ENCODE measurements at places on chromosomes 1 and 21. TPM values are rescaled to one million over a fixed set of nuclear protein-coding genes. Genes with fewer than 3 reads are reported as not detected.

DNA sequence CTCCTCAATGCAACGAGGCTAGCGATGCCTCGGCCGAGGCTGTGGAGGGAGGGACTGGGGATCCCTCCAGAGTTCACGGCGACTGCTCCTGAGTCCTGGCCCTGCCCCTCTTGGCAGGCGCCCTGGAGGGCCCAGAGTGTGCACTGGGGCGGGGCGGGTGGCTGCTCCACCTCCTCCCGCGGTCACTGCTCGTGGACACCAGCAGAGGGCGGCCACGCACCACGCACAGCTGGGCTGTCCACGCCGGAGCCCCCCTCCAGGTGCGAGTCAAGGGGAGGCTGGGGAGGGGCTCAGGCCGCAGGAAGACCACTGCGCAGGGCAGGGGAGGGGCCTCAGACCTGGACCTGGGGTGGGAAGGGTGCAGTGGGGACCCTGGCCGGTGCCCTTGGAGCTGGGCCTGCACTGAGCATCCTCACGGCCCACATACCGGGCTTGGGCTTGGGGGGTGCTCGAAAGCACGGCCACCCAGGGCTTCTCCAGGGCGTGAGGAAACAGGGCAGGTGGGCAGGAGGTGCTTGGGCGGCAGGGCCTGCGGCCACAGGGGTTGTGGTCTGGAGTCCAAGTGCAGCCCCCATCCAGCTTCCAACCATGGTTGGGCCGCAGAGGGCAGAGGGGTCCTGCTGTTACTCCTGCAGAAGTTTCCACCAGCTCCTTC, 20.6 kb upstream of the TTC34 start:
- no peak overlapping the region for H3K4me3 ChIP-seq
- H3K4me1 ChIP-seq, result no peaks in the 10 kb centered on the region
- peak; percentile 12 for DNase-seq
- no peak overlapping the region for H3K27ac ChIP-seq
- no peaks in the 10 kb centered on the region for H3K27me3 ChIP-seq

- H3K4me1 ChIP-seq, result no peaks in the 10 kb centered on the region
- H3K36me3 ChIP-seq, result no peaks in the 10 kb centered on the region
- no peak overlapping the region for H3K27ac ChIP-seq
- H3K4me3 ChIP-seq, result no peak overlapping the region
These were observed 27.1 kb upstream of the MTF2 start for GRCh38 chr1:93051961-93052360.

- H3K36me3 ChIP-seq, result no peaks in the 10 kb centered on the region
- H3K4me1 ChIP-seq, result no peaks in the 10 kb centered on the region
- H3K27ac ChIP-seq, result no peak overlapping the region
- DNase-seq, result no peak
These were observed 196.1 kb upstream of the ESRRG start for GRCh38 chr1:216919060-216919970.

- H3K4me1 ChIP-seq, result no peaks in the 10 kb centered on the region
- H3K4me3 ChIP-seq, result no peak overlapping the region
- no peaks in the 10 kb centered on the region for H3K36me3 ChIP-seq
- peaks cover 6% of the 10 kb centered on the region for H3K27me3 ChIP-seq
These were observed 10.8 kb downstream of the GRHL3 start for GRCh38 chr1:24329797-24330543.

Gene PDE4B
- total RNA-seq, result 200 TPM
